T-helper 17 cell (primary cell): ENCODE measurements at places on chromosomes 7 and 10. TPM values are rescaled to one million over a fixed set of nuclear protein-coding genes. Genes with fewer than 3 reads are reported as not detected.

- no peak for DNase-seq
These were observed 31.9 kb upstream of the LRRC4 start for GRCh38 chr7:128063088-128063487.

MKI67 gene
- 1.8 TPM for total RNA-seq

DNA sequence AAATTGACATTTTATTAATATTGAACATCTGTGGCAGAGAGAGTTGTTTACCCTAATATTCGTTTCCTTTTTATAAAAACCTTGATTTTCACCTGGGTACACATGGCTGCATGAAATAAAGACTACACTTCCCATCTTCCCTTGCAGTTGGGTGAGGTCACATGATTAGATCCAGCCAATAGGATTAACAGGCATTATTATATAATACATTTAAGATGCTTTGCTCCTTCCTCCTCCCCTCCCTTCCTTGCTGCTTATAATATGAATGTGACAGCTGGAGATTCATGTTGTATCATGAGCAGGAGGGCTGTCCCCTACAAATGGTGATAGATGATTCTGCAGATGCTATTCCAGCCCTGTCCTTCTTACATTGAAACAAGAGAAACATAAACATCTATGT lies 146.6 kb downstream of the SH2D4B start:
- no peak for DNase-seq

DNA sequence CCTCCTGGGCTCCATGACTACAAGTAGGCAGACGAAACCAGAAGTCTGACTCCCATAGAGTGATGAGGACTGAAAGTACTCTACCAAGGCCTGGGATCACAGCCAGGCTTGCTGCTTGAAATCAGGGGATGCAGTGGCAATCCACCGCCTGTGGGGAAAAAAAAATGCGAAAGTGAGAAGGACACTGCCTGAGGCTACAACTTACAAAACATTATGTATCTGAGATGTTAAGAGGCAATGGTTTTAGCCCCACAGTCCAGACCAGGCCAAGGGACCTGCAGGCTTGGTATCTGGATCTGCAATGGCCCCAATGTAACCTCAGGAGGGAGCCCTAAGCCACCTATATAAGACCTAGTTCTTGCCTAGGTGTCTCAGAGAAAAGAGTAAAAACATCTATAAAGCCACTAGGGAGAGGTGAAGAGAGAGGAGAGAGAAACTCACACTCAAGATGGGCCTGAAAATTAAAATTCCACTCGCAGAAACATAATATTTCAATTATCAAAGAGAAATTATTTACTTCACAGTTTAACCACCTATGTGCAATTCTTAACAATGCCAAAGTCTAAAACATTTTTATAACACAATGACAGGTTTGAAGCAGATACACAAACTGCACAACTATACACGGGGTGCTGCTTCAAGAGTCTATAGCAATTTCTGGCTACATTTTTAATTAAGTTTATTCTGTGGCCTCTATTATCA lies 13.9 kb downstream of the DNAJC1 start:
- DNase-seq: no peak

DNA sequence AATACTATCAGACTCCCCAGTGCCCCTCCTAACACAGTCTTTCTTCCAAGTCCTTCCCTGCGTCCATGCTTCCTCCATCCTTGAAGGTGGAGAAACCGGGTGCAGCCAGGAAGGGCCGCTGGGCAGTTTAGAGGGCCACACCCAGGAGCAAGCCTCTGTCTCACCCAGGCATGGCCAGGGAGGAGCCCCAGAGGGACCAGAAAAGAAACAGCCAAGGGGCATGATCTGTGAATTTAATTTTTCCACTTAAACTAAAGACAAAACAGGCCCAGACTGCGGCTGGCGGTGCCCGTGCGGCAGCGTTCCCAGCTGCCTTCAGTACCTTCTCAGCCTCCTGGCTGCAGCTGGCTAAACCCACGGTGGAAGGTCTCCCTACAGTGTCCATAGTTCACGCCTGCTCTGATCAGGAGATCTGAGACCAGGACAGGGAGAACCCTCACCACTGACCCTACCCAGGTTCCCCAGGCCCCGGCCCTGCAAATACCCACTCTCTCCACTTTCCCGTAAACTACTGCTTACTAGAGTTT lies 12.9 kb downstream of the UNCX start:
- no peak for DNase-seq

ANKRD30A gene
- not detected for total RNA-seq

DNA sequence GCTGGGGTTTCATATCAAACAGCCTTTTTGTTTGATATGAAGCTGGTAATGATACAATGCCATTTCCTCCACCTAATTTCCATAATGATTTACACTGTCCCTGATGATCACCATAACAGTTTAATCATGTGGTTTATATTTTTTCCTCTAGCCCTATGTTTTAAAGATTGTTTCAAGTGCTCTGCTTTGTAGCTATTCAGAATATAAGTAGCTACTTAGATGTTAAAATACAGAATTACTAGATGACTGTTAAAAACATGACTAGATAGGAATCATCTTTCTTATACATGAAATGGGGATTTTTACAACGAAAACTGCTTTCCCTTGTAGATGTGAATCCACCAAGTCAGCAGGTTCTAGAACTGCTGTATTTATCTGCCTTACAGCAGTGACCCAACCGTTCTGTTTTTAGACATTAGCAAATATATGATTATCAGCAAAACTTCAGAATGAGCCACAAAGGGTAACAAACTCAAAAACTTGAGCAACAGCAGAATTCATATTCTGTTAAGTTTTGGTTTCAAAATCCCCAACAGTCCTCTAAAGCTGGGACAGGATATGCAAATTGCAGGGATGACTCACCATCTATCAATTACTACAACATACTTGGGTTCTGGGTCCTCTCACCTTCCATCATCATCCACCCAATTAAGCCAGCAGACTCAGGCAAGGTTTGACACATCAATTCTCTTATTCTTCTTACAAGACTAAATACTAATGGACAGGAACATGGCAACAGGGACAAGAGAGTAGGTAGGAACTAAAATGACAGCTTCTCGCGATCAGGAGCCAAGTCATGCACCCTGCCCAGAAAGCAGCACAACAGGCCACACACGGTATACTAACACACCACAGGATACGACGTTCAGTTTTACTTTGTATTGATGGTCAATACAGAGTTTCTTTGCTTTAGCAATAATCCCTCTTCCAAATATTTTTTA lies 83.9 kb downstream of the PIP4K2A start:
- no peak for DNase-seq

DNA sequence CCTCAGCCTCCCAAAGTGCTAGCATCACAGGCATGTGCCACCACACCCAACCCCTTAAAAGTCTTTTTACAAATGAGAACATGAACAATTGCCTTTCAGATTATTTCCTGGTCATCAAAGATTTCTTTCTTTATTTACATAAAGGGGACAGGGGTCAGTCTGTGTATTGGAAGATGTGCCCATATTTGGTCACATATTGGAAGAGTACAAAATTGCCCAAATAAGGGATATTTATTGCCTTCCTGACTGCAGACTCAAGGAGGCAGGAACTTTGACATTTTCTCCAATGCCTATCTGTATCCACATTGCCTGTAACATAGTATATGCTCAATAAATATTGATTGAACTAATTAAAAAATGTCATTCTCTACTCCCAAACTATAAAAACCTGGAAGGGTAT lies 25.9 kb upstream of the HERPUD2 start:
- no peak for DNase-seq

- DNase-seq: no peak
These were observed 58.3 kb upstream of the CALD1 start for GRCh38 chr7:134721171-134721570.

ST8SIA6 gene
- total RNA-seq: 0.72 TPM

GRCh38 chr7:157090485-157091165 lies 48.1 kb upstream of the UBE3C start:
- no peak for DNase-seq

DNA sequence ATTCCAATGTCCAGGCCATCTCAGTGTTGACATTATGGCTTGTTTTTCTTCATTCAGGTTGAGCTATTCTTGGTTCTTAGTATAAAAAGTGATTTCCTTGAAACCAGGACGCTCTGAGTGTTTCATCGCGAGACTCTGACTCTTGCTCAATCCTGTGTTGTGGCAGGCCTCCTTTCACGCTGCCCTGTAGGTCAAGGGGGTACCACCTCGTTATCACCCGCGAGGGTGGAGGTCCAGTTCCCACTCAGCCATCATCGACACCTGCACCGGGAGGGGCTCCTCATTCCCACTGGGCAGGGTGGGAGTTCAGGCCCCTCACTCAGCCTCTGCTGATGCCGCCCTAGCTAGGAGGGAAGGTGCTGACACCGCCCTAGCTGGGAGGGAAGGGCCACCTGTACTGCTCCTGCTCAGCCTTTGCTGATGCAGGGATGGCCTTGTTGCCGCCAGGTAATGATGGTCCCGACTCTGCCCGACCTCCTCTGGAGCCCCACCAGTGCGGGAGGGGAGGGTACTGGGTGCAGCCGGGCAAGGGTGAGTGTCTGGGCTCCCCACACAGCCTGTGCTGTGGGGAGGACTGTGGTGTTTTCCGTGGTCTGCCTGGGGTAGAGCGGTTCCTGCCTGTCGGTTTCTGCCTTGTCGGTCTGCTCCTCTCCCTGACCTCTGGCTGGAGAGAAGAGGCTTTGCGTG lies 16.4 kb downstream of the IQCE start:
- no peak for DNase-seq

DNA sequence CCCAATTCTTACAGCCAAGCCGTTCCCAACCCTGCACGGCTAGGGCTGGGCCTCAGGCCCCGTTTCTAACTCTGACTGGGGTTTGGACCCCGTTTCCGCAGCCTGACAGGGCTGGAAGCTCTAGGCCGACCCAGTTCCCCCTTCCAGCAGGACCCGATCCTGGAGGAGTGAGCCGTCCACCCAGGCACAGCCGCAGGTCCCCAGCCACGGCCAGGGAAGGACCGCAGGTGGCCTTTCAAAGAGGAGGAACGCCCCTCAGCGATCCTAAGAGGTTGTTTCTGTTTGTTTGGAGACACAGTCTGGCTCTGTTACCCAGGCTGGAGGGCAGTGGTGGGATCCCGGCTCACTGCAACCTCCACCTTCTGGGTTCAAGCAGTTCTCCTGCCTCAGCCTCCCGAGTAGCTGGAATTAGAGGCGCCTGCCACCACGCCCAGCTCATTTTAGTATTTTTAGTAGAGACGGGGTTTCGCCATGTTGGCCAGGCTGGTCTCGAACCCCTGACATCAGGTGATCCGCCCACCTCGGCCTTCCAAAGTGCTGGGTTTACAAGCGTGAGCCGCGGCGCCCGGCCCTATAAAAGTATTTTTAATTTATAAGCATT lies 778 bp upstream of the GET4 start:
- no peak for DNase-seq

DNA sequence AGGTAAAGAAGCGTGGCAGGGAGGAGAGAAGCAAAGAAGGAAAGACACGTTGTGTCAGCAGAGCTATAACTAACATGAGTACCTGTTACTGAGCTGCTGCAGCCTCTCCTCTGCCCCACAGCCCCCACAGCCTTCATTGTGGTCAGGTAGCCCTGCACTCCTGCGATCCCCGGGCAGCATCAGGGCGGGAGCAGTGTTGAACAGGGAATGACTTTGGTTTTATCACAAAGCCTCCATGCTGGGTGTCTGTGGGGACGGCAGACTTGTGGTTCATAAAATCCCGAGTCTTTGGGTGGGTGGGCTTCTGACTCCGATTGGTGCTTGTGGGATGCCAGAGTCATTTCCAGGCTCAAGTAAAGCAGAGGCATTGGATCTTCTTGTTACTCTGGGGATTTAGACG lies 14.8 kb upstream of the PRKAG2 start:
- DNase-seq: no peak

GRCh38 chr7:12322284-12322902 lies 81.3 kb downstream of the VWDE start:
- DNase-seq: no peak

DNA sequence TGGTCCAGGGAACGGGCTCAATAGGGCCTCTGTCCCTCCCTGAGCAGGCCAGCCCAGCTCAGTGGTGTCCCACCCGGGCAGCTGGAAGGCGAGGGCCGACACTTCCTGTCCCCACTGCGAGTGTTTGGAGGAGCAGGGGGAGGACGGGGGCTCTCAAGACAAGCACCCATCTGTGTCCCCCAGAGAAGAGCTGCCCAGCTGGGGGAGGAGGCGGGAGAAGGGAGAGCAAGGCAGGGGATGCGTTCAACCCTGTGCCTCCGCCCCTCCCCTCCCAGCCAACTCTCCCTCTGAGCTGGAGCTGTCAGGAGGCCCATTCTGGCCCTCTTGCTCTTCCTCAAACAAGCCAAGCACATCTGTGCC lies 35.7 kb downstream of the ZCCHC24 start:
- no peak for DNase-seq

- DNase-seq: no peak
These were observed 162.0 kb downstream of the KLF6 start for GRCh38 chr10:3622845-3623621.

GJD4 gene
- 0.22 TPM for total RNA-seq

- DNase-seq: no peak
These were observed 12.1 kb downstream of the SAP25 start for GRCh38 chr7:100561491-100562194.

DNA sequence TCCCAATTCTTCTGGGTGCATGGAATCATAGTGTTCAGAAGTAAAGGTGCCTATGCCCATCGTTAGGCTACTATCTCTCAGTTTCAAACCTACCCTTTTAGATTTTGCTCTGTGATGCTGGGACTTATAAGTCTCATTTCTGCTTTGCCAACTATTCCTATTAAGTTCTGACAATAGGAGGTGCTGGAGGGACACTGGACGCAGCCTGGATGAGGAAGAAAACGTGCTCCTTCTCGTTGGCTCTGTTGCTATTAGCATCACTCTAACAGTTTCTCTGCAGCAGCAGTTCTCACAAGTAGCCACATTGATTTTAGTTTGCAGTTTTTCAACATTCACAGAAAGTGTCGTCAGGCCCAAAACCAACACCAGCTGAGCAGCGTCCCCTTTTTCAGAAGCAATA lies 72.4 kb downstream of the ABCC2 start:
- DNase-seq: no peak

- DNase-seq: no peak
These were observed 486.0 kb downstream of the TNS3 start for GRCh38 chr7:47095946-47096345.

FAM24A gene
- not detected for total RNA-seq

DNA sequence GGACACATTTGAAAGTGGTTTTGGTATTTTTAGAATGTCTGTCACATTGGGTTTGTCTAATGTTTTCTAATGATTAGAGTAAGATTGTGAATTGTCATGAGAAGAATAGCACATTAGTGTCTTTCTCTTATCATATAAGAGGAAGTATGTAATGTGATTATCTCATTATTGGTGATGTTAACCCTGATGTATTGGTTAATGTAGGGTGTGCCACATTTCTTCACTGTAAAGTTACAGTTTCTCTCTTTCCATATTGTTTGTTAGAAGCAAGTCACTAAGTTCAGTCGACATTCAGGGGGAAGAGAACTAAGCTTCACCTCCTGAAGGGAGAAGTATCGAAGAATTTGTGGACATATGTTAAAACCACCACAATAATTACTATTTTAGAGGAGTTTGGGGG lies 56.3 kb upstream of the DNAH11 start:
- no peak for DNase-seq

DNA sequence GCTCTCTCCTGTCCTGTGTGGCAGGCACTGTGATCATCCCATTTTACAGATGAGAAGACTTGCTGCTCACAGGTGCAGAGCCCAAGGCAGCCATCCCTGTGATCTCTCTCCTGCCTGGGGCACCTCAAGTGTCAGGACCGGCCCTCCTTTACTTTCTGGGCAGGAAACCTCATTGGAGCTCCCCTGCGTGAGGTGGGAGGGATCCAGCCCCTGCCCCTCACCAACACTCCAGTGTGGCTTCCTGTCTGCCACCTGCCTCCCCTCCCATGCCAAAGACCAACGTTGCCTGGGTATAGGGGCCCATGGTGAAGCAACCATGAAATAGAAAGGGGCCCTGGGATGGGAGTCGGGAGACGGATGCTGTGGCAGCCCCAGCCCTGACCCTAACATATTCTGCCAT lies 91.2 kb upstream of the MYL10 start:
- no peak for DNase-seq

- no peak for DNase-seq
These were observed 87.6 kb upstream of the IL6 start for GRCh38 chr7:22639396-22639795.
